ENCODE measurements at places on chromosomes 5 and 9.

DNA sequence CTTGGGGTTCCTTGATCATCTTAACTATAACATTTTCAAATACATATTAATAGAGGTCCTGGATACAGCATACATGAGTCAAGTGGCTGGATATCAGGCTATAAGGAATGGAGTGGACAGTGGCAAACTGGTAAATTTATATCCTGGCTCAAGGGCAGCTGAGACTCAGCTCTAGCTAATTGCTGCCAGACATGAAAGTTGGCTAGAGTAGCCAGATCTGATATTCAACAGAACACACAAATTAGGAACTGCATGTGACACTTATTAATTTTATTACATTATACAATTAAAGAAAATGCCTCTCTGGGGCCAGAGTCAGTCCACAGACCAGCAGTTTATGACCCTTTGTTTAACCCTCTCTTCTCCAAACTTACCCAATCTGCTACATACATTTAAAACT lies 206.5 kb downstream of the KCTD16 start:
- no peak for DNase-seq

DNA sequence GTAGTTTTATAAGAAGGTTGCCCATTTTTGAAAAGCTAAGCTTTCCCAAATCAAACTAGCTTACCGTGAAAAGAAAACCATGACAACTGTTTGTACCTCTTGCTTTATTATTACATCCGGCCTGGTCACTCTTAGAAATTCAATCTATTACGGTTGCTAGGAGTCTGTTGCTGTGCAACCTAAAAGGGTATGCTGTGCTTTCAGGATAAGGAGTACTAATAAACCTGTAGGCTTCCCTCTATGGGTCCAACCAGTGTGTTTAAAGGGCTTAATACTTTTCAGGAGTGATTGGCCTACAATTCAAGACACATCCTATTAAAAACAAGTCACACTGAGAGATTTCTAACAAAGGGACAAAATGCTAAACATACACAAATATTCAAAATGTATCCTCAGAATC lies 27.1 kb downstream of the RFX3 start:
- no peak for DNase-seq

DNA sequence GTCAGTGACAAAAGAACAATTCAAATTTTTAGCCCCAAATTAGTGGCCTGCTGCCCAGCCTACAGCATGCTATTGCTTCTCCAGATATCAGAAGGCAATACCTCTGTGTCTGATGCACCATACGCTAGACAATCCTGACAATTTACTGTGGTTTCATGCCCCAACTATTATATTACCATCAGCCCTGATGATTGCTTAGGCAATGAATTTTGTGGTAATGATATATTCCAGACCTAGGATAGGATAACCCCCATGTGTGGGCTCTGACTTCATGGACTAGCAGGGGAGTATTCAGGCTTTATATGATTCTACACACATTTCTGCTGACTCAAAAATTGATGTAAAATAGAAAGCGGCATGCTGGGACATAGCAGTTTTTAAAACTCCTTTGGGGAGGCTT lies 168.7 kb upstream of the FST start:
- no peak for DNase-seq

- no peak for DNase-seq
Measured at GRCh38 chr9:14903040-14903439, 7.2 kb downstream of the FREM1 start.

DNA sequence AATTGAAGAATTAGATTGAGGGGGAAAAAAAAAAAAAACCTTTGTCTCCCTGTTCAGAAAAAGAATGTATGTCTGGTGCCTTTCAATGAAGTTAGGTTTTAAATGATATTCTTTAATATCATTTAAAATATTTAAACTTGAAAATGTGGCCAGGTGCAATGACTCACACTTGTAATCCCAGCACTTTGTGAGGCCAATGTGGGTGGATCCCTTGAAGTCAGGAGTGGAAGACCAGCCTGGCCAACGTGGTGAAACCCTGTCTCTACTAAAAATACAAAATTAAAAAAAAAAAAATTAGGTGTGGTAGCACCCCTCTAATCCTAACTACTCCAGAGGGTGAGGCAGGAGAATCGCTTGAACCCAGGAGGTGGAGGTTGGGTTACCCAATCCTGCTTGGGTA lies 111.1 kb upstream of the RASA1 start:
- DNase-seq, result no peak

All from activated CD8-positive, alpha-beta T cell treated with anti-CD3 and anti-CD28 coated beads, Interleukin-2, amount 10 ng/mL, durations not matched to agents 7 days and 5 days (primary cell).